ENCODE measurements at places on chromosomes 16 and 17.

DNA sequence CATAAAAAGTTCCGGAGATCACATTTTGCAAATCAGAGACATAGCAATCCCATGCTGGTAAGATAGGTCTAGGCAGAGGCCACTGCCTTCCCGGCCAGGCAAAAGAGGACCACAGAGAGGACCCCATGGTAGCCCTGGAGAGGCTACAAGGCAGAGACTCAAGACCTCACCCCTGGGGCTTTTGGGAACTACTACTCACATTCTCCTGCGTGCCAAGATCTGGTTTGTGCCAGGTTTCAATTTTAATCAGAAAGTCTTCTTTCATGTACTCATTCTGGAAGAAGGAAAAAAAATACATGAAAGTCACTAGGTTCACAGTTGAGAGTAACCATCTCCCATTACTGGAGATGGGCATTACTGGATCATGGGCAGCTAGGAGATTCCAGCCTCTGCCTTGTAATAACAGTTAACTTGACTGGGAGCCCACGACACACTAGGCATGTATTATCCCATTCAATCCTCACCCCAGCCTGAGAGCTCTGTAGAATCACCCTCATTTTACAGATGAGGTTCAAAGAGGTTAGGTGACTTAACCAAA lies 21.2 kb downstream of the PITPNA start:
- DNase-seq = no peak

DNA sequence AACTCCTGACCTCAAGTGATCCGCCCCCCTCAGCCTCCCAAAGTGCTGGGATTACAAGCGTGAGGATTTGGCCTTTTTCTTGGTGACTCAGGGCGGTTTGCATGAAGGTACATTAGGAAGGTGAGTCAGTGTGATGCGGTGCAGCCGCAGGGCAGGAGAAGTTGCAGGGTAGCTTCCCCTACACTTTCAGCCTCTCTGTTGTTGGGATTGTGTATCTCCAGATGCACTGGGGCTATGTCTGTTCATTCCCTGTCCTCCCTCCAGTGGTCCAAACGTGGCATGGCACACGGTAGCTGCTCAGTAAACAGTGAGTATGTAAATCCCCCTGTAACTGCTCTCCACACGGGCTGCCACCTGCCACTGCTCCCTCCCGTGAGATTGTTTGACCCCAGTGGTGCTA lies 109.1 kb upstream of the CDC42EP4 start:
- peak; percentile 12 for DNase-seq

DNA sequence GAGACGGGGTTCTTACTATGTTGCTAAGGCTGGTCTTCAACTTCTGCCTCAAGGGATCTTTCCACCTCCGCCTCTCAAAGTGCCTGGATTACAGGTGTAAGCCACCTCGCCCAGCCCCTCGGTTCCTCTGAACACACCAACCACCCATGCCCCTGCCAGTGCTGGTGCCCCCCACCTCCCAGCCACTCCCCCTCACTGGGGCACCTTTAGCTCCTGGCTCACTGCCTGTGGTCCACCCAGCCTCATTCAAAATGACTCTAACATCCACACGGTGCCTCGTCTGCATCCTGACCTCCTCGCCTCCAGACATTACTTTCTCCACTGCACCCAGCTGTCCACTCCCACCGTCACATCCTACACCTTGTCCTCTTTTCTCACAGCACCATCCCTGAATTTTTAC lies 55.3 kb downstream of the ARHGAP27 start:
- DNase-seq = no peak

- no peak for DNase-seq
These were observed 879 bp upstream of the ACSF2 start for GRCh38 chr17:50424996-50425681.

DNA sequence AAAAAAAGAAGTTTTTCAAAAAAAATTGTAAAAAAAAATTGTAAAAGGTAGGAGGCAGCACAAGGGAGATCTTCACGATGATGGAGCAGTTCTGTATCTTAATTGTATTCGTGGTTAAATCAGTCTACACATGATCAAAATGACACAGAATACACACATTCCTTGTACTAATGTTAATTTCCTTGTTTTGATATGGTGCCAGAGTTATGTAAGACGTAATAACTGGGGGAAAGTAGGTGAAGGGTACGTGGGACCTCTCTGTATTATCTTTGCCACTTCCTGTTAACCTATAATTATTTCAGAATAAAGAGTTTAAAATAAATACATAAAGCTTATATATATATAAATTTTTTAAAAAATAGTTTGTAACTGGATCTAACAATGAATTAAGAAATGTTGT lies 36.8 kb downstream of the HELZ start:
- DNase-seq = no peak

- DNase-seq = no peak
These were observed 27.6 kb downstream of the MAP3K3 start for GRCh38 chr17:63649813-63650212.

DNA sequence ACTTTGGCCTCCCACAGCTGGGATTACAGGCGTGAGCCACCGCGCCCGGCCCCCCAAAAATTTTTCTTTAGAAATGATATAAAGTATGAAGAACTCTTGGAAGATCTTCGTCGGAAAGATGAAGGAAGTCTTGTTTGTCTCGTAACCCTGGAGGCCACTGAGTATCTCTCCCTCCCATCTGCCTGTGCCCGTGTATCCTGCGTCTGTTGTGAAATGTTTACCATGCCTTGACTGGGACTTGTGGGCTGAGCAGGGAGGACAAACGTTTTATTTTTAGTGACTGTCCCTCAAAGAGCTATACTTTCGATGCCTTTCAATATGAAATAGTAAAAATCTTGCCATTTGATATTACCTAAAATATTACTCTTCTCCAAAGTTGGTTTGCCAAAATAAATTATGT lies 121.2 kb downstream of the RPTOR start:
- no peak for DNase-seq

- DNase-seq = no peak
These were observed 39.8 kb upstream of the GOT2 start for GRCh38 chr16:58773870-58774269.

DNA sequence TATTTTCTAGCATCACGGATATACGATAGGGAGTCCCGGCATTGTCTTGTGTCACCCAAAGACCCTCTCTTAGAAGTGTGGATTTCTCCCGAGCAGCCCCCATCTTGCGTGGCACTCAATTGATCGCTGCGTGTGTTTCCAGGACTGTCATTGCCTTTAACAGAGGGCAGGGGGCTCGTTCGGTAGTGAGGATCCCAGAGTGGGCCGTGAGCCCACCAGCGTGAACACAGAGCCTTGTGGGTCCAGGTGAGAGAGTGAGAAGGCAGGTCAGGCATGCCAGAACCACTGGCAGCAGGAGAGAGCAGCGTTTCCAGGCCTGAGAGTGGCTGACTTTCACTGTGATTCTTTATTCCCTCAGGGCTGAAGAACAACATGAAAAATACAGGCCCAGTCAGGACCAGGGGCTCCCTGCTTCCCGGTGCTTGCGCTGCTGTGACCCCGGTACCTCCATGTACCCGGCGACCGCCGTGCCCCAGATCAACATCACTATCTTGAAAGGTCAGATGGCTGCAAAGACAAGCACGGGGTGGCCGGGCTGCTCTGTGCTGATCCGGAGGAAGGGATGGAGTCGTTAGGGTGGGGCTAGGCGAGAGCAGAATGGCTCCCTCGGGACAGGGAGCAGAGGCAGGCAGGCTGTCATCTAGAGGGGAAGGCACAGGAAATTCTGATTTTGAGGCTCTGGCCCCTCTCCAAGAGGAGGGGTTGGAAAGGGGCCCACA lies 22.4 kb downstream of the C1QTNF1 start:
- DNase-seq = no peak

GRCh38 chr17:73262676-73263642 lies 1.3 kb upstream of the CPSF4L start:
- DNase-seq = peak; percentile 54

DNA sequence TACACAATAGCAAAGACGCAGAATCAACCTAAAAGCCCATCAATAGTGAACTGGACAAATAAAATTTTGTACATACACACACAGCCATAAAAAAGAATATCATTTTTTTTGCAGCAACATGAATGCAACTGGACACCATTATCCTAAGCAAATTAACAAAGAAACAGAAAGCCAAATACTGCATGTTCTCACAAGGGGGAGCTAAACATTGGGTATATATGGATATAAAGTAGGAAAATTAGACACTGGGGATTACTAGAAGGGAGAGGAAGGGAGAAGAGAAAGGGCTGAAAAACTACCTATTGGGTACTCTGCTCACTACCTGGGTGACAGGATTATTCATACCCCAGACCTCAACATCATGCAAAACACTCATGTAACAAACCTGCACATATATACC lies 28.2 kb downstream of the ADAMTS18 start:
- DNase-seq = peak; percentile 3

GRCh38 chr16:68936736-68937631 lies 93.7 kb downstream of the TANGO6 start:
- peak; percentile 58 for DNase-seq

GRCh38 chr16:83306961-83307593 lies 500.7 kb upstream of the HSBP1 start:
- DNase-seq = no peak

DNA sequence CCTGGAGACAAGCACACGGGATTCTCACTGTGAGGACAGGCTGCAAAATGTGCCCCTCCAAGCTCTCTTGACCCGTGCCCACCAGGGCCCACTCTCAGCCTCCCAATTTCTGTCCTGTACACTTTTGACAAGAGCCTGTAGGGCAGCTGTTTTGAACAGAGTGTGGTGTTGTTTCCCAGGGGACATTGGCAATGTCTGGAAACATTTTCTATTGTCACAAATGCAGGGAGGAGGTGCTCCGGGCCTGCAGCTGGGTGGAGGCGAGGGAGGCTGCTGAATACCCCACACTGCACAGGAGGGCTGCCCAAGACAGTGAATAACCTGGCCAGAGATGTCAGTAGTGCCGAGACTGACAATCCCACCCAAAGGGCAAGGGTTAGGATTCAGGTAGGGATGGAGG lies 10.5 kb downstream of the CEP295NL start:
- DNase-seq = no peak

DNA sequence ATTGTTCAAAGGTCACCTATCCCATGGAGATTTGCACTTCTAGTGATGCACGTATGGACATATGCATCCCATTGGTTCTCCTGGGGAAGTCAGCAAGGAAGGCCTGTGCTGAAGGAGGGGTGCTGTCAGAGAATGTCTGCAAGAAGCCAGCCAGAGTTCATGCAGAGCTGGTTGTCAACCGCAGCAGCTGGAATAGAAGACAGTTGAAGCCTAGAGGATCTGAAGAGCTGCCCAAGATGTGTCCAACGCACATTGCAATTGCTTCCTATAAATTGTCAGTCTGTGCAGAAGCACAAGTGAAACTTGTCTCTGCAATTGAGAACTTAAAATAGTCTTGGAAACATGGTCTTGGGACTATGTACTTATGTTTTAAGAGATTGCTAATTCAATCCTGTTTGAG lies 82.1 kb upstream of the CNTNAP4 start:
- DNase-seq = no peak

DNA sequence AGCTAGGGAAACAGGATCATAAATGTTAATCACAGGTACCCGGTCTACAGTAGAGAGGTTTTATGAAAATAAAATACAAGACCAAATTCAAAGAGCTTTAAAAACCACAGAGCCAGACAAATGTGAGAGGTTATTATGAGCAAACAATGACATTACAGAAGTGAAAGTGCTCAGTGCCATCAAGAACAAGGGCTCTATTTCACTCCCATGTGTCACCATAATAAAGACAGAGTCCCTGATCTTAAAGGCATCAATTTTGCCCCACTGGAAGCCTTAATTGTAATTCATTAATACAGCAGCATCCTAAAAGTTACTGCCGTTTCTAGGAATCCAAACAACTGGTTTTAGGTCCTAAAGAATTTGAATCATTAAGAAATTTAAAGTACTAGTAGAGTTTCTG lies 43.7 kb upstream of the CDRT4 start:
- DNase-seq = no peak

DNA sequence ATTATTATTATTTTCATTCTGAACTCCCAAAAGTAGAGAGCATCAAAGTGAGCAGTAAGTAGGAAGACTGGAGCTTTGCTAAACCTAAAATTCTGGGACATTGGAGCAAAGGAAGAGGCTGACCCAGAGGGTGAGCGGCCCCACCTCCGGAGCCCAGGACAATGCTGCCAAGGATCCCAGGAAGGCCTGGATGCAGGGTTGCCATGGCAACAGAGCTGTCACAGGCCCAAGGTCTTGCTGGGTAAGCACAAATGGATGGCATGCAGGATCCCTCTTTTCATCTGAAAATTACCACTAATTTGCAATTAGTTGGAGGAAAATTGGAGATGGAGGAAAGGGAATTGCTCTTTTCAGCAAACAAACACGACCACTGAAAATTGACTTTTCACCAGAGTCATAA lies 457.9 kb upstream of the CDH5 start:
- DNase-seq = no peak

DNA sequence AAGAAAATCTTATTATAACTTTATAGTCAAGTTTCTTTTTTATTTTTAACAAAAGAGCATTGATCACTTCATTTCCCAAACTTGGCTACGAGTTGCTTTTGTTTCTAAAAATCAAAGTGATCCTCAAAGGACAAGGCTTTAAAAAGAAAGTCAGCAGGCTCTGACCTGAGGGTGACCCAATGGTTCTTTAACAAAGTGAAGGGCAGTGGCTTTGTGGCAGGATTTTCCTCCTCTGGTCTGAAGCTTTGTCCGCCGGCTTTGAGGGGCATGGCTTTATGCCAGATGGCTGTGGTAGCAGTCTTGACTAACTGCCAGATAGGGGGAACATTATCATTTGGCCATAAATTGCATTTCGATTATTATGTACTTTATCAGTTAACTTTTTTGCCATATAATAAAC lies 28.5 kb downstream of the IQCK start:
- no peak for DNase-seq

DNA sequence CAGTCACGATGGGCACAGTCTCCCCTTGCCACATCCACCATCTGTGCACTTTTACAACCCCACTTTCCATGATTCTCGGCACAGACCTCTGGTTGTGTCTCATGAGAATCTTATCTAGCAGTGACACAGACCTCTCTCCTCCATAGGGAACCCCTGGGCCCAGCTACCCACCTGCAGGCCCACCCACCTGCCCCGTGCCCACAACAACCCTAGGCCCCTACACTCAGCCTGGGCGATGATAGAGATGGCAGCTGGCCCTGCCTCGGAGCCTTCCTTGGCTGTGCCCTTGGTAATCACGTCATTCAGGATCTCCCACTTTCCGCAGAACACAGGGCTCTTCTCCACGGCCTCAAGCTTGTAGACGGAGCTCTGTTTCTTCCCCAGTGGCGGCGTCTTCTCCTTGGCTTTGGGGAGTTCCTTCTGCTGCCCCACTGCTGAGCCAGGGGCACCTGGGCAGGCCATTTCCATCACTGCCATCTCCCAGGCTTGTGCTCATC lies 26.5 kb downstream of the MAP3K14 start:
- DNase-seq = no peak

- DNase-seq = peak; percentile 56
These were observed 487 bp downstream of the CREBBP start for GRCh38 chr16:3879887-3880564.

GRCh38 chr17:66629762-66630161 lies 205.2 kb upstream of the CACNG5 start:
- DNase-seq = no peak

- DNase-seq = peak; percentile 12
These were observed 15.7 kb downstream of the SLC52A1 start for GRCh38 chr17:5019475-5019956.

DNA sequence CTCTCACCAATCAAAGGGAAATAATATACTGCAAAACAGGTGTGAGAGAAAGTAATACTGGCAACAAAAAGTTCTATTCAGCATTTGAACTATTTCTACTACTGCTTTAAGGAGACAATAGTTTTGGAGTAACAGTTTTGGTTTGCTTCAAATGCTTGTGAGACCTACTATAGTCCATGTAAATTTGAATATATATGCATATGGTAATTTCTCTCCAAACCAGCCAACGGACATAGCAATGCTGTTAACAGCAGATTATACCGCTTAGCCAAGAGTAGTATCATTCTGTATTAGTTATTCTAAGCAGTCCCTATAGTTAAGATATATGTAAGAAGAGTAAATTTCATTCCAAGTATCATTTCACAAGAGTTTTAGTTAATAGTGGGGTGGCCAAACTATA lies 18.5 kb downstream of the PHLPP2 start:
- no peak for DNase-seq

All from fibroblast of upper back skin (primary cell).